ENCODE measurements at places on chromosomes 16 and 17. TPM values are rescaled to one million over a fixed set of nuclear protein-coding genes. Genes with fewer than 3 reads are reported as not detected.

- no peak for DNase-seq
Measured at GRCh38 chr17:82323514-82324234, 6.3 kb upstream of the CD7 start.

DNA sequence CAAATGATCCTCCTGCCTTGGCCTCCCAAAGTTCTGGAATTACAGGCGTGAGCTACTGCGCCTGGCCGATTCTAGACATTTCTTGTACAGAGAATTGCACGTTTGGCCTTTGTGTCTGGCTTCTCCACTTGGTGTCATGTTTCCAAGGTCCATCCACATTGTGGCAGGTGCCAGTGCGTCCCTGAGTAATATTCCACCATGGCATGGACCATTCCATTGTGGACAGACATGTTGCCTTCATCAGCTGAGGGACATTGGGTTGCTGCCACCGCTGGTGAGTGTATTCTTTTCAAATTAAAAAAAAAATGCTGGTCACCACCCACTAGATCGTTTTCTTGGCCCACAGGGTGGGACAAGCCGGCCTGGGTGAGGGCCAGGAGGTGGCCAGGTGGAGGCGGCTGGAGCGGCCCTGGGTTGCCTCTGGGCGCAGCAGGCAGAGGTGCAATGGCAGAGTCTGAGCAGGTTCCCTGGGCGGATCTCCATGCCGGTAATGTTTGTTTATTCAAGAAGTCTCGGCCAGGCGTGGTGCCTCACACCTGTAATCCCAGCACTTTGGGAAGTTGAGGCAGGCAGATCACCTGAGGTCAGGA lies 274.1 kb downstream of the SEC14L1 start:
- DNase-seq, result no peak

The SECTM1 gene
- total RNA-seq, result 0.72 TPM

The IRX3 gene
- not detected for total RNA-seq
